ENCODE measurements at places on chromosomes 5 and 9.

GRCh38 chr5:56160723-56161438 lies 72.2 kb downstream of the ANKRD55 start:
- DNase-seq, result no peak

- no peak for DNase-seq
These were observed 203.2 kb downstream of the CD180 start for GRCh38 chr5:66993448-66993847.

GRCh38 chr9:114655689-114656088 lies 1.9 kb downstream of the TEX53 start:
- DNase-seq, result no peak

DNA sequence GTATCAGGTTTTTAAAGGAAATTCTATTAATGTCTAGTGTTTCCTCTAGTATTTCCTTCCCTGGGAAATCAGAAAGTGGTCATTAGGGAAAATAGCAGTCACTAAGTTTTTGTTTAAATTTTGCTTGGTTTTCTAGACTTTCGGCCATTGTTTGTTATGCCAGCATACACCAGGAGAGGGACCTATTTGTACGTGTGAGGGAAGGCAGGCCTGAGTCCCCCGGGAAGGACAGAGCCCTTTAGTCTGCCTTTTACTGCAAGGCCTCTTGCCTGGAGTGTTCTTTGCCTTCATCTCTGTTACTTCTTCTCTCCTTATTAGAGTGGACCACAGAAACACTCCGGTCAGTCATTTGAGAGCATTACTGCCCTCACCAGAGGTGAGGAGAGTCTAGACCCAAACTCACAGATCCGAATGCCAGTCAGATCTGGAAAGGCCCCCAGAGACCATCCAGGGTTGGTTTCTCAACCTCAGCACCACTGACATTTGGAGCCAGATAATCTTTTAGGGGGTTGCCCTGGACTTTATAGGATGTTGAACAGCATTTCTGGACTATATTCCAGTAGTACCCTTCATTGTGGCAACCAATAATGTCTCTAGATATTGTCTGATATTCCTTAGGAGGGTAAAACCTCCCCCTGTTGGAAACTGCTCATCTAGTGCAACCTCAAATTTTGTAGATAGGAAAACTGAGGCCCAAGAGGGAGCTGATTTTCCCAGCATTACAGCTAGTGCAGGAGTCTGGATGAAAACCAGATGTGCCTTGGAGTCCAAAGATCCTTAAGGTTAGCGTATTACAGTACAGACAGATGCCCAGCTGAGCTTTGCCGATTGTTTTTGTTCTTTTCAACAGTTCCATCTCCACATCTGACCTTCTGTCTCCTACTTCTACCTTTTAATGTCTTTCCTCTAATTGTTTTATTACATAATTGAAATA lies 93.0 kb upstream of the NIPAL4 start:
- DNase-seq, result no peak

DNA sequence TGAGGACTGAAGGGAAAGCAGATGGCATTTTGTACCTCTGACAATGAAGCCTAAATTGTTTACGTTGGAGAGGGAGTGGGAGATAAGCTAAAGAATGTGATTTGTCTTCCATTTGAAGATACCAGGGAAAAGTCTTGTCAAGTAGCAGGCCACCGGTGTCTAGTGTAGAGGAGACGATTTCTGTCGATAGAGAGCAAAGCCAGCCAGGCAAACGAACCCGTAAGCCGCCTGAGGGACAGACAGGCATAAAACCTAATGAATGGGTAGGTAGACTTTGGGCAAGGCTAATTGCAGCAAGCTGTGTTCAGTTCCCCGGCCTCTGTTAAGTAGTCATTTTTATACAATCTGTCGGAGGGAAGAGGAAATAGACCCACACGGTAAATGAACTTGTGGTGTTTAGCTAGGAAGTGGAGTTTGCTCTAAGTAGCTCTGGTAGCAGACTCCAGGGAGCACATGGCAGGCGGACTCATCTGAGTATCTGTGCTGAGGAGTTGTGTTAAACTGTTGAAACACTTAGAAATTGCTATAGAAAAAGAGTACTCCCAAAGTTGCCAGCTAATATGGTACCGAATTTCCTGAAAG lies 28.8 kb downstream of the SMARCA2 start:
- no peak for DNase-seq

GRCh38 chr9:103458826-103459225 lies 463.7 kb downstream of the CYLC2 start:
- DNase-seq, result no peak

DNA sequence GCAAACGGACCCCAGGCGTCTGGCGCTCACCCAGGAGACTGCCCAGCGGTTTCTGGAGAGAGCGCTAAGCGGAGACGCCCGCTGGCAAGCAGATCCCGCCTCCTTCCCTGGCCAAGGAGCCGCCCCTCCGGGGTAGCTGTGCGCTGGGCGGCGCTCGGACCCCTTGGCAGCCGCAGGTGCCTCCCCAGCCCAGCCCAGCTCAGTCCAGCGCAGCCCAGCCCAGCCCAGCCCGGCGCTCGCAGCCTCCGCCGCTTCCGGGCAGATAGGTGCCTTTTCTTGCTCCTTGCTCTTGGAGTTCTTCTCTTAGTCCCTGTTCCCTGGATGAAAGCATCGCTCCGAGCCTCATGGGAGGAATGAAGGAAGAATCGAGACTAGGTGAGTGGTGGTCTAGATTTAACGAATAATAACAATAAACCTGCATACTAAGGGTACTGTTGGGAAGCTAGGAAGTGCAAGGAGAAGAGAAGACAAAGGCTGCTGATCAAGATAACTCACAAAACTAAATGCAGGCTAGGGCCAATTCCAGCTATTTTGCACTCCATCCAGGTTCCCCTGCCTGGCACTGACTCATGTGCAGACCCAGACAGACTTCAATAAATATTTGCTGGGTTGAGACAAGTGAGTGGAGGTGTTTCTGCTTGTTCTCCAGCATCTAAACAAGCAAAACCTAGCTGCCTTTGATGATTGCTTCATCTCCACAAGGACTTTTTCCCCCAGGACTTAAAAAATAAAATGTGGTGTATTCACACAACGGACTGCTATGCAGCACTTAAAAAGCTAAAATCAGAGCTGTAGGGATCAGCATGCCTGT lies at the start of gene STK32A:
Gene STK32A (plus strand): TSS at position 202 of the 811 bp plus-strand sequence. CDS start 4,609 bp downstream, outside the sequence.
- no peak for DNase-seq

DNA sequence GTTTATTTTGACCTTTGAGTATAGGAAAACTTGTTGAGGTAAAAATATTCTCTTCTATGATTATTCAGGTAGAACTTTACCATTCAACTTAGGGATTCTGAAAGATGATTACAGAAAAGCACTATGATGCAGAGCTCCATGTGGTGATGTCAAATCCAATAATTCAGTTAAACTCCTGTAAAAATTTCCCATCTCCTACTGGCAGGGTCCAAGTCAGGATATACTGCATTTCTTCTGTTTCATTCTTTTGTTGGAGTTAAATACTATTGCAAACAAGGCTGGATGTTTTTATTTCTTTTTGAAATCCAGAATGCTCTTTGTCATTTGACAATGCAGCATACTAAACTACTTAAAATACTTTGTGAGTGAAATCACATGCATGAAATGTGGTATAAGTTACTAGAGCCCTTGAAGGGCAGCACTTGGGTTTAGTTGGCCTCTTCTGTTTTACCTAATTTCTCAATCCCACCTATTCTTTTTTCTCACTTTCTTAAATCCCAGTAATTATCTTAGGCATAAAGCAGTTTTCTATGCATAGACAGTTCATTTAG lies 204.5 kb downstream of the FBXL7 start:
- DNase-seq, result no peak

DNA sequence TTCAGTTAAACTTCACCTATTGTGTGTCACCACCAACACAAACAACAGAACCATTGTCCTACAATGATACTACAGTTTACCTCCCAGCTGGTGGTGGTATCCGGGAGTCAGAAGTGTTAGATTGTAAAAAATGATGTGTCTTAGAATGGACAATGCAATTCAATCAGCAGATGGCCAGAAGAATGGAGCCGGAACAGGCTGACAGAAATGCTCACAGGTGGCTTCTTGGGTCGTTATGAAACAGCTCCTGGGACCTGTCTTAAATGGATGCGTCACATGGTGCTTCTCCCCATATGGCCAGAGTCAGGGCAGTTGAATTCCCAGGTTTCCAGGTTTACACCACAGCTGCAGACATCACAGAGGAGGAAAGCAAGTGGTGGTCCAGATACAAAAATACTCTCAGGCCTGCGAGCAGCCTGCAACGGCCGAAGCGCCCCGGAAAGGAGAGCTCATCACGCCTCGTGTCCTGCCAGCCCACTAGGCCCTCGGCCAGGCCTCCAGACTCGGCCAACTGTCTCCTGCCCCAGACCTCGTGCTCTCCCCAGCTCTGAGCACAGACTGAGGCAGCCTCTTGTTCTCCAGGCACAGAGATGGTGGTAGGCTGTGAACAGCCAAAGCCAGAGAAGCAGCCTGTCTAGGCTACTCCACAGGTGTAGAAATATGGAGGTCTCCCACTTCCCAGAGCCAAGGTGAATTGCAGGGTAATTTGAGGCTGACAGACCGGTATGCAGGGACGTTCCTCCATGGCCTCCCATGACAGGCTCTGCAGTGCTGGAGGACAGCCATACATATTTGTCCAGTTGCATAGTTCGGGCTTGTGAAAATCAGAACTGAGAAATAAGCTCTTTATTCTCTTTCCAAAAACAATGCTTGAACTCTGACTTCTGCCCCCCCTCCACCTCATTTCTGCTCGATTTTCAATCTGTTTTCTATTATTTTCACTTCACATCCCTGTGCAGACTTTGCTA lies 98.5 kb upstream of the SPATA31C2 start:
- no peak for DNase-seq

DNA sequence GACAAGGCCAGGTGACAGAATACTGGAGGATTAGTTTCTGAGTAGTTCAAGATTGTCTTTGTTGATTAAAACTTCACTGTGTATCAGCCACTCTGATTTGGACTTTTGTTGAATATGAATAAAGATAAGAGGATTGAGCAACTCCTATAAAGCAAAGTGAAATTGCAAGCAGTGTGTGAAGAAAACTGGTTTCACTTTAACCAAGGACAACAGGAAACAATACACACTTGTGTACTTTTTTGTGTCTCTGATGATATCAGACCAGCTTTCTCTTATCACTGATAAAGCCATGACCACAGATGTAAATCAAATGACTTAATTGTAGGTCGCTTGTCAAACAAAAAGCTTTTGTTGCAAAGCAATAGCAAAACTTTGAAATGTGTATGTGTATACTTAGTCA lies 268.6 kb downstream of the FER start:
- no peak for DNase-seq

- DNase-seq, result no peak
These were observed 98.2 kb downstream of the OXCT1 start for GRCh38 chr5:41772056-41772455.

DNA sequence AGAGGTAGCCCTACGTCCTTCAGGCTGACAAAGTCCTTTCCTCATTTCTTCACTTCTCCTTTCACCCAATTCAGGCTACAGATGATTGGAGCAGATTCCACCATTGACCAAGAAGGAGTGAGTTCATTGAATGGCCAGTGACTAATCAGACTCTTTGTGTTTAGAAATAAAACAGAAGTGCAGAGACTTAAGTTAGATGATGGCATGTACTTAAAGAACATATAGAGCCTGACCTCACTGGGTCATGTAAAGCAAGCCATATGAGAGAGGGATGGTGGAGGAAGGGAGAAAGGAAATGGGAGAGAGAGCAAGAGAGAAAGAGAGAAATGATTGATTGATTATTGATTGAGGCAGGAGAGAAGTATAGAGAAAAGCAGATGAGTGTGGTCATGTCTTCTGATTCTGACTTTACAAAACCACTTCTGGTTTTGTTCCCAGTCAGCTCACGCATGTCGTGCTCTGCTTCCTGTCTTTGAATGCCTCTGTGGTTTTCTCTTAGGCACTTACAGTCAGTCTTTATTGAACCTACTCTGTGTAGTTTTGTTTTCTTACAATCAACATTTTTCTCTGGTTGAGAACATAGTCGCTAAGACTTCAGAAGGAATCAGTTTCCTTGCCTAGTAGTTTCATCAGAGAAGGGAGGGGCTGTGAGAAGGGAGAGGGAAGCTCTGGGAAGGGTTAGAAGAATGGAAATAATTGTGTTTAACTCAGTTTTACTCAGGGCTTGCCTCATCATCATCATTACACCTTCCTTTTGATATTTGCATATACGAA lies 149.2 kb upstream of the KLF9 start:
- peak; percentile 52 for DNase-seq

DNA sequence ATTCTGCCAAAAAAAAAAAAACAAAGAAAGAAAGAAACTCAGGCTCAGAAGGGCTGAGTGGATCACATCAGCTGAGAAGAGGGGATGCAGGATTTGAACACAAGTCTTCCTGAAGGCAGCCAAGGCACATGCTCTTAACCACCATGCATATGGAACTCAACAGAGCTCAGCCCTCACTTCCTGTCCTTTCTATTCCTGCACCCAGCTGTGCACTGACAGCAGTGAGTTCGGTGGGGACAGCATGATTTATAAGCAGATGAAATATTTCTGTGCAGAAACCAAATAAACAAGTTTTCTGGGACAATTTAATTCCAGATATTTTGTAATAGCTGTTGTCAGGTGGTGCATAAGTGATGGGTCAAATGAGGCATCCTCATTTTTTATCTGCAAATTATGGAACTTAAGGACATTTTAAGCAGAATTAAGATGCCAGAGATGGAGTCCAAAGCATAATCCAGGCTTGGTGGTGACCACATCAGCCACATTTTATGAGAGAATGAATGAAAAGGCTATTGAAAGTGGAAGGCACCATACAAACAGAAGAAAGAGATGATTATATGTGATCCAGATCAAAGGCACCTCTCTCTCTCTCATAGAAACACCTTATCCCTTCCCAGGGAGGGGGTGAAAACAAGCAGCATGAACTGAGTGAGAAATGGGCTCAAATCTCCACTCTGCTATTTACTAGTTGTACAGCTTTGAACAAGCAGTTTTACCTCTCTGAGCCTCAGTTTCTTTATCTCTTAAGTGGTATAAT lies 303.6 kb upstream of the MSX2 start:
- DNase-seq, result no peak

DNA sequence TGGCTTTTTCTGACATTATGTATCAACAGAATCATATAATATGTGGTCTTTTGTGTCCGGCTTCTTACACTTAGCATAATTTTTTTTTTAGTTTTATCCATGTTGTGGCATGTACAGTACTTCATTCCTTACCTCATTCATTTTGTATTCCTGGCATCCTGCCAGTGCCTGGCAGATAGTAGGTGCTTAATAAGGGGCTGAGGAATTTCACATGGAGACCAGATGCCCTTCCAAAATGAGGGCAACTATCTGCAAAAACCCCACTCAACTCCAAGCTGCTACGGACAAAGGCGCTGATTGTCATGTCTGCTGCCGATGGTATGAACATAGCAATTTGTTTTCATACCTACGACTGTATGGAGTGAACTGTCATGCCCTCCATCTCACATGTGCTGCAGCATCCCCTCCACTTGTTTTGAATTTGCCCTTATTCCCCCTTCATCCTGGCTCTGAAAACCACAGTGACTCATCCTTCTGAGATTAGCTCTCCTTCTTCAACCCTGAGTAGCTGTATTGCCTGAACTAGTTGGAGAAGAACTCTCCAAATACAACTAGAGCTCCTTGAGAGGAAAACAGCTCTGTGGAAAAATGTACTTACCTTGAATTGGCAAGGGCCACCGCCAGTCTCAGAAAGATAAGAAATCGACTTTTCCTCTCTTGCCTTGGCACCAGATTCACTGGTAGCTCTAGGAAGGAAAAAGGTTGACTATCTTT lies 41.3 kb upstream of the FOXE1 start:
- DNase-seq, result no peak
